CD4-positive, alpha-beta T cell treated with Interleukin-1 beta for 1 hour (primary cell): ENCODE measurements at places on chromosomes 16 and 17.

- no peak for DNase-seq
Observed at GRCh38 chr16:64615630-64616280, 506.1 kb downstream of the CDH11 start.

DNA sequence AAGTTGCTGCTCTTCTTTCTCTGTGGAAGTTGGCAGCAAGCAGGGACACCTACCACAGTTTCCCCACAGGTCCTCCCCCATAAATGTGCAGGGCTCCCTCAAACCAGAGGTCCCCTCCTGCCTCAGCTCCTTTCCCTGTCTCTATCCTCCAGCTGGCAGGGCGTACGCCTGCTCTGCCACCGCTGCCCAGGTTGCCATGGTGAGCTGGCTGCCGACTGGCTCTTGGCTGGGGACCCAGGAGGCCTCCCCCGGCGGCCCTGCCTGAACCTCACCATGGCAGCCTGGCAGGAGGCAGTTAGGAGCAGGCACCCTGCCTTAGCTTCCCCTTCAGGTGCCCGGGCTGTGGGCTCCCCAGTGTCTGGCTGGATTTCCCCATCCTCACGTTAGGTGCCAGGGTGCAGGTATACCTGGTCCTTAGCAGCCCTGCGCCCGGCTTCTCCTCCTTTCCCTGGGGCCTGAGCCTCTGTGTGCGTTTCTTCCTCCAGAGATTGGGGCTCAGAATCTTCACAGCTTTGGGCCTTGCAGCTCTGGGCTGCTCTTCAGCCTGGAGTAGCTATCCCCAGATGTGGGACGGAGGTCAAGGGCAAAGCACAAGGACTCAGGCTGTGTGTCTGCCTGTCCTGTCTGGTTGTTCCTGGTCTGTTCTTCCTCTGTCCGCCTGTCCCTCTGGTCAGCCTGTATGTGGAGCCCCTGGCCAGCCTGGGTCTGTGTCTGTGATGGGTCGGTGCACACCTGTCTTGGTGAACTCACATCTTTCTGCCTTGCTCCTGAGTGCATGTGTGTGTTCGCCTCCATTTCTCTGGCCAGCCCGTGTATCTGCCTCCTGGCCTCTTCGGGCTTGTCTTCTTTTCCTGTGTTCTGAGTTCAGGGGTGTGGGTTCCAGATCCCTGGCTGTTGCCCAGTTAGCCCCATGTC, 15.7 kb downstream of the GJD3 start:
- DNase-seq = no peak

DNA sequence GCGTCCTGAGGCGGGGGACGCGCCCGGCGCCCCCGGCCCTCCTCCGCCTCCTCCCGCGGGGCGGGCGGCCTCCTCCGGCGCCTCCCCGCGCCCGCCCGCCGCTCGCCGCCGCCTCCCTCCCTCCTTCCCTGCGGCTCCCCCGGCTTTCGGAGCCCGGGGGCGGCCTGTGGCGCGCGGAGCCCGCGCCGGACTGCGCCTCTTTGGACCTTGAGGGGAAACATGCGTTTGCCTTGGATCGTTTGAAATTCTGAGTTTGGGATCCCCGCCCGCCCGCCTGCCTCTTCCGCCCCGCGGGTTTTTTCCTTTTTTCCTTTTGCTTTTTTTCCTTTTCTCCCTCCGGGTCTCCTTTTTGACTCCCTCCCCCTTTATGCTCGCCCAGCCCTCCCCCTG, 390 bp downstream of the ZNRF1 start:
- peak; percentile 6 for DNase-seq

DNA sequence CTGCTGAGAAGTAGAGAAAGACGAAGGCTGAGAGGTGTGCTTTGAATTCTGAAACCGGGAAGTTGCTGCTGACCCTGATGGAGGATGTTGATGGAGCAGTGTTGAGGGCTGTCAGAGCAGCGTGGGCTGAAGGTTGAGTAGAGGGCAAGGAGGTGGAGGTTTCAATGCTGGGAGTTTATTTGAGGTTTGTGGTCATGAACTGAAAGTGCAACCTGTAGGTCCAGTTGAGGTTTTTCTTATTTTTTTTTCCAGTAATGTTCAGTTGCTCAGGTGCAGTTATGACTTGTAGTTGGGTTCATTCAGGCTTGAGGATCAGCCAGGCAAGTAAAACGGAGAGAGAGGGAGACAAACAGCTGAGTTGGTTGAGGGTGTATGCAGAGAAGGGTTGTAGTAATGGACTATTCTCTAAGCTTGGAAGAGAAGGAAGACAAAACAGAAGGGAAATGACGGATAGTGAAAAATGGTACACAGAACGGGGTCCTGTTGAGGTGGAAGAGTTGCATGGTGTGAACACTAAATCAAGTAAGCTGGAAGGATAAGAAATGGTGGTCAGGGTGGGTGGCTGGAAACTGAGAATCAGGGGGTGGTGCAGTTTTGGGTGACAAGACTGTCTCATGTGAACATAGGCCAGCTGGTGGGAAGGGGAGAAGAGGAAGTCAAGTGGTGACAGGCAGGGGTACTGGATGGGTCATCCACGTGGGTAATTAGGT, 8.7 kb upstream of the UBE2G1 start:
- DNase-seq = peak; percentile 22

- DNase-seq = peak; percentile 40
Observed at GRCh38 chr17:21039839-21040575, 2.8 kb downstream of the USP22 start.

GRCh38 chr17:15507001-15507400, 39.6 kb upstream of the CDRT4 start:
- DNase-seq = no peak

DNA sequence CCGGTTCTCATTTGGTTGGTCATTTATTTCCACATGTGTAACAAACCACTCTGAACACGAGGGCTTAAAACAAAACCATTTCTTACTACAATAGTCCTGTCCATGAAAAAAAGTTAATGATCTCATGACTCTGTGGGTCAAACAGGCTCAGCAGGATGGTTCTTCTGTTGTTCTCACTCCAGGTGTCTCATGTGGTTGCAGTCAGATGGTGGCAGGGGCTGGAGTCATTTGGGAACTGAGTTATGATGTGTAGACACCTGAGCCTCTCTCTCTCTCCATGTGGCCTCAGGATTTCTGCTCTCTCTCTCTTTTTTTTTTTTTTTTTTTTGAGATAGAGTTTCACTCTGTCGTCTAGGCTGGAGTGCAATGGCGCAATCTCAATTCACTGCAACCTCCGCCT, 55.4 kb downstream of the RTN4RL1 start:
- DNase-seq = no peak

DNA sequence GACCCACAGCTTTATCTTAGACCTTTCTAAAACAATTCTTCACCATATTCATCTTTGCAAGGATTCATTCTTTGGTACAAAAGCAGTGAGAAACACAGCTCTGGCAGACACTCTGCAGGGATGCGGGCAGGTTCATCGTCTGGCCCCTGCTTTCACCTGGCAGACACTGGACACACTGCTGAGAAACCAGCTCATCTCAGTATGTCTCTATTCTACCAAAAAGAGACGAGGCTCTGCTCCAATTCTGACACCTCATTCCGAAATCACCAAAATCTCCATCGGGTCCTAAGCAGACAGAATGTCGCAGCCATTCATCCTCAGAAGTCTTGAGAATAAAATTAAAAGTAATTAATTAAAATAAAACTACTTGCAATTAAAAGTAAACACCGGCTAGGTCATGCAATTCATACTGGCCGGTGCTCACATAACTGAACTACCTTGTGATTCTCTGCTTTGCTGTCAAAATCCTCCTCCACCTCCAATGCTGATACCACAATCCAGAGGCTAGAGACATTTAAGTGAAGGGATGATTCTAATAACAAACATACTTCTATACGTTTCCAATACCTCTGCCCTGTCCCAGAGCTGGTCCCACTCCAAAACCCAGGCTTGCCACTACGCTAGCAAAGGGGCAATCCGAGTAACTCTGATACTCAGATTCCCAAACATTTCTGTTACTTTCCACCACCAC, 1.3 kb downstream of the RNF157 start:
- DNase-seq = no peak

DNA sequence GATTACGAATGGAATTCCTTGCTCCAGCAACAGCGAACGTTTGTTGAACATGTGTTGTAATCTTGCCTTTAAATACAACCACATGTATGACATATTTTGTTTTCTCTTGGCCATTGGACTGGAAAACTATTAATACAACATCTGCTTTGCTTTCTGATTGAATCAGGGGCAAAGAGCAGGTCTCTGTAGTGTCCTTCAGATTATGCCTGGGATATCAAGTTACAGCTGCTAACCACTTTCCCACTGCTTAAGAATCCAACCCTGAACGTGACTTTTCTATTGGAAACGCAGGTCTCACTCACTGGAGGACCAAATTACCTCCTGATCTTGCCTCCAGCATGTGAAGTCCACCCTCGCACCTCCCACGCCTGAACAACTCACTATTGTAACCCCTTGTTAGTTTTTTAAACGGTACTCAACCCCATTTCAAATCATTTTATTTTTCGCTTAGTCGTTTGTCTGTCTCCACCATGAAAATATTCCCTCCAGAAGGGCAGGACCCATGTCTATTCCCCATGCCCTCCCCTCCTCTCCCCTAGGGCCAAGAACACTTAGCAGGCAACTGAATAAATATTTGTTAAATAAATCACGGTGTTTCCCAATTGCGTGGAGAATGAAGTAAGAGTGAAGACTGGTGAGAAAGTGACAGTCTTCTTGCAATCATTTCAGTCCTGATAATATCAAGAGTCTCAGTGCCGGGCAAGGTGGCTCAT, 57.4 kb upstream of the MRTFB start:
- no peak for DNase-seq

DNA sequence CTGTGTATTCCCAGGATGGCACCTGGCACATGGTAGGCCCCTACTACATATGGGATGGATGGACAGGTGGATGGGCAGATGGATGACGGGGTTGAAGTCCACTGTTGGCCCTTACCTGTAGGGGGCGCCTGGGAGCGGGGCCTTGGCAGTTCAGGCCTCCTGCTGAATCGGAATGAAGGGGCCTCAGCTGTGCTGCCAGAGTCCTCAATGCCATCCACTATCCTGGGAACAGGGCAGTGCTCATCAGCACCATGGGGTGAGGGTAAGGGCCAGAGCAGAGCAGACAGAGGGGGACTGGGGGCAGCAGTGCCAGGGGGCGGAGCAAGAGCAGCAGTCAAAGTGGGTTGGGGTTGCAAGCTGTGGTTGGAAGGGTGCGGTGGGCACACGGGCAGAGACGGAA, 8.3 kb upstream of the RAB5C start:
- DNase-seq = no peak

GRCh38 chr16:77761204-77761603, 27.2 kb upstream of the VAT1L start:
- no peak for DNase-seq

- no peak for DNase-seq
Observed at GRCh38 chr17:27457360-27457715, 1.1 kb downstream of the KSR1 start.

- no peak for DNase-seq
Observed at GRCh38 chr17:18944646-18945045, 7.3 kb upstream of the SLC5A10 start.

DNA sequence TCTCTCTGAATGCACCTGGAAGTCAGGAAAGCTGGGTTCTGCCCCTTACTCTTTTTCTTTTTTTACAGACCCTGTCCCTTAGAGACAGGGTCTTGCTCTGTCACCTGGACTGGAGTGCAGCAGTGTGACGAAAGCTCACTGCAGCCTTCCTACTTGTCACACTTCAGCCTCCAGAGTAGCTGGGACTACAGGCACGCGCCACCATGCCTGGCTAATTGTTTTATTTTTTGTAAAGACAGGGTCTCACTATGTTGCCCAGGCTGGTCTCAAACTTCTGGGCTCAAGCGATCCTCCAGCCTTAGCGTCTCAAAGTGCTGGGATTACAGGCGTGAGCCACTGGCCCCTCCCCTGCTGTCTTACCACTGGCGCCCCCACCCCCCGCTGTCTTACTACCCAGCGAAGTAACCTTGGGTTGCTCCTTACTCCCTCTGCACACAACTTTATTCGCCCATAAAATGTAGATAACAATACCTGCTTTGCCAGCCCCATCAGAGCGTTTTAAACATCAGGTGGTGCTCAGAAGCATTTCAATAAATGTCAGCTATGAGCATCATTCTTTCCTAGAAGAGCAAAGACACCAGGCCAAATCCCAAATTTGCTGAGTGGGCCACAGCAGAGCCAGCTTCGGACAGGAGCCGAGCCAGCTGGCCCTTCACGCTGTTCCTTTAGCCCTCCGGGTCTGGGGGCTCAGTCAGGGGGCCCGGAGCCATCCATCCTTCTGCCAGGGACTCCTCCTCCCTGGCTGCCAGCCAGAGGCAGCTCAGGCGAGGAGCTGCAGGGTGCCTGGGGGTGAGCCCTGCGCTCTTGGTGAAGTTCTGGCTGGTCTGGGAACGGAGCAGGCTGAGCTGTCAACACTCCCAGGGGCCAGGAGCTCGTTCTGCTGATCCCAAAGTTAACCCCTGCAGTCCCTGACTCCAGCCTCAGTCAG, 24.4 kb downstream of the SRL start:
- DNase-seq = no peak

GRCh38 chr16:19130852-19131824, 17.4 kb downstream of the ITPRIPL2 start:
- no peak for DNase-seq

- no peak for DNase-seq
Observed at GRCh38 chr17:62616993-62617893, 10.2 kb upstream of the MRC2 start.

DNA sequence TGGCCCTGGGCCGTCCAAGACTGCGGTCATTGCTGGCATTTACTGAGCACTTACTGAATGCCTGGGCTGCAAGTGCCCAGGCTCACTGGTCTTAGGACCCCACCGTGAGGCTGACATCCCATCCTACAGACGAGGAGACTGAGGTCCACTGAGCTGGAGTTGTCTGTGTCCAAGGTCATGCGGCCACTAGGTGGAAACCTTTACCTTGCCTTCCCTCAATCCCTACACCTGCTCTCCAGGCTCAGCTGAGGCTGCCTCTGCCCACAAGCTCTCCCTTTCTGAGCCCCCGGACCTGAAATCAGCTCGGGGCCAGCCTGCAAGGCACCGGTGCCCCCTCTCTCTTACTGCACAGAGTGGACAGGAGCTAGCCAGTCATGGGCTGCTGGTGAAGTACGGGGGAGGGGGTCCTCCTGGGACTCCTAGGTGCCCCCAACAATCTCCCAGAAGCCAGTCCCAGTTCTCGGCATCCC, 1.5 kb downstream of the CASKIN1 start:
- DNase-seq = peak; percentile 71

DNA sequence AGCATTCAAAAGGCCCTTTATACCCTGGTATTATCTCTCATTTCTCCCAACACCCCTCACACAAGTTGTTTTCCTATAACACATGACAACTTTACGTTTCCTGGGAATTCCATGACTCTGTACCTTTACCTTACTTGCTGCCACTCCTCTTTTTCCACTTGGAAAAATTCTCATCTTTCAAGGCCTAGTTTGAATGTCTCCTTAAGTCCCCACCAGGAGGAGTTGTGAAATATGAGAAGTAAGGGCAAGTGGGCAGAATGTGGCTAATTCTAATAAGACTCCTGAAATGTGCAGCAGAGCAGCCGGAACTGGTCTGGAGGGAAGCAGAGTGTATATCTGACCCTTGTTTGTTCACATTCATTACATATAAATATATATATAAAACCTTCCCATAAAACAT, 39.7 kb downstream of the BRCA1 start:
- no peak for DNase-seq
